ENCODE measurements at places on chromosomes 3 and 15.

DNA sequence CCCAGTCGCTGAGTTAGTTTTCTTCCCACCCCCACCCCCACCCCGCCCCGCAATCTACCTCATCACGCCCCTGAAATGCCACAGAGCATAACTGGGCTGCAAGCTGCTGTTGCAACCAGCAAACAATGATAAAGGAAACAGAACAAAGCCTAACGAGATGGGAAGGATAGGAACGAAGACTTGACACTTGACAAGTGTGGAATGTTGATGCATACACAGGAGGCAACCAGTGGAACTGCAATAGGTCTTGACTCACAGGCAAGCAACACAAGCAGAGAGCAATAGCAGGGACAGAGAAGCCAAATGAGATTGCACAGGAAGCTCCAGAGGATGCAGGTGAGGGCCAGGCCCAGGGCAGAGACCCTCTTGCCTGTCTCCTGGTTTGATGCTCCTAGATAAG lies 225.9 kb downstream of the IGSF11 start:
- no peak for DNase-seq

- no peak for DNase-seq
These were observed 102.2 kb downstream of the PTPRG start for GRCh38 chr3:61663356-61664104.

GRCh38 chr3:49492969-49493368 lies 22.9 kb downstream of the DAG1 start:
- DNase-seq = no peak

GRCh38 chr3:124633524-124633923 lies 96.7 kb upstream of the UMPS start:
- no peak for DNase-seq

- no peak for DNase-seq
These were observed 7.2 kb upstream of the MGLL start for GRCh38 chr3:127829537-127829936.

- DNase-seq = no peak
These were observed 84.7 kb upstream of the LMCD1 start for GRCh38 chr3:8416965-8417364.

DNA sequence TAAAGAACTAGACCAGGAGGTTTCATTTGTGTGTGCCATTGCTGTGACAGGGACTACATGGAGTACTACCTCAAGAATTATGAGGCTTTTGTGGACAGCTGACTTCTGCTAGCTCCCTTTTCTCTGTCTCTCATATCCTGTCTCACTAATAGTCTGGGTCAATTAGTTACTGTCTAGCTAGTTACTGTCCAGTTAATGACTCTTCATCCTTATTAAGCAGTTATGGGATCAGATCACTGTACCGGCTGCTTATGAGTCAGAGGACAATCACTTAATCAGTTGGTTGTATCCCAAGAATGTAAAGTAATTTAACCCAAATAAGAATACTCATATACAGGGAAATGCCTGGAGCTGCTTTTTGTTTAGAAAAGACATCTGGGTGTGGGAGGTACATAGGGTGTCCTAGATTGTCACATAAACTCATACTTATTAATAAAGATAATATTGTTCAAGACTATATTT lies 158.0 kb downstream of the CDIN1 start:
- DNase-seq = no peak

DNA sequence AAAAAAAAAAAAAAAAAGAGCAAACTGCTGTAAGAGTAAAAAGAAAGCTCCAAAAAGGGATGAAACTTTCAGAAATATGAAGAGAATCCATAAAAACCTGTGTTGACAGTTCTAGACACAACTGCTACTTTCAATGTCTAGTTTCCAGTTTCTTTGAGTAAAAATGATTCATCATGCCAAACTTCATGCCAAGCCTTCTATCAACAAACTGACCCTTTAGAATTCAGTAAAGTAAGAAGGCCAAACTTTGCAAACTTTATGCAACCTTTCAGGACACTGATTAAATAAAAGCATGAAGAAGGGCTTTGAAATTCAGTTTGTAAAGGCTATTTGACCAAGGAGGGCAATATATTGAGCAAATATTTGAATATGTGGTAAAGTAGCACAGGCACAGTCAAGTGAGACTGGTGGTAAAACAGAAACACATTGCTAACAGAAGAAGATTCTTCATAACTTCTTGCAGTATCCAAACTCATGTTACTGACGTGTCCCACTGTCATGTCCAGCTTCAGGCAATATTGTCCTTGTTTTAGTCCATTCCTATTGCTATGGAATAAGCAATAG lies 56.3 kb upstream of the CFAP20DC start:
- no peak for DNase-seq

DNA sequence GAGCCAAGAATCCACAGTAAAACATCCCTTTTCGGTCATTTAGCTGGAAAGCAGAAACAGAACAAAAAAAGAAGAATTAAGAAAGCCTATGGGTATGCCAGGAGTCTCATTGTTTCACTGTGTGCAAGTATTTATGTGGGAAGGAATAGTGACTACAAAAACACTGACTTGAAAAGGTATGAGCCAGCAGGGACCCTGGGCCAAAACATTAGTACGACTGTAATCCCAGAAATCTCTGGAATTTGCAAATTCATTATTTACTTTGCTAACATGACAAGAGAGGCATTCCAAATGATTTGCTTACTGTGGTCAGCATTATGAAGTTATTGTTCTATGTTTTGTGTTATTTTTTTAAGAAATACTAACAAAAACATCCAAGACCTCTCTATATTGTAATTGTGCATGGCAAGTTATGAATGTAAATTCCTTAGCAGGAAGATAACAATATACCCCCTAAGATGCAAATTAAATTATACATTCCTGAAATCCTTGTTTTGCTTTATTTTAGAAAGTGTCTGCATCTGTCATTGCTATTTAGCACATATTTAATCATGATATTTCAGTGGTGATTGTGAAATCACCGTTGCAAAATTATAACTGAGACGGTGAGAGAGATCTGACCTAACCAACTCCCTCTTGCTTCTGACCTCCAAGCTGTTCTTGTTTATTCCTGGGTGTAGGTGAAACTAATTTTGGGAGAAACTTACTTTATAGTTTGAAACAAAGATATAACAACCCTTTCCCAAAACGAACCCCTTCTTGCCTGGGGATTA lies 299.2 kb downstream of the ZPLD1 start:
- DNase-seq = no peak

DNA sequence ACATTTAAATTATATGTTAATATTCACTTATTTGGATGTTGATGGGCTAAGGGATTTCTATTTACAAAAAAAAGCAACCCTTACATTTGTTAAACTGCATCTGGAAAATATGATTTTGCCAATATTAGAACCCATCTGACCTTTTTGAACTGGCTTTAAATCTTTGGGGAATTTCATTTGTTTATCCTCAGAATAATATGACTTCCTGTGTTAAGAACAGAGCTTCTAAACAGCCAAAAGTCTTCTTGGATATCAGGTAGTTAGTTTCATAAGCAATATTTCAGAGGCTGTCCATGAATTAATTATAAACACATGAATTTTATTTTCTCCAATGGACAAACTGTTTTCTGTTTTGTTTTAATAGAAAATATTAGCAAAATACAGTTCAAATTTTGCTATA lies 301.9 kb upstream of the AGTR1 start:
- no peak for DNase-seq

GRCh38 chr3:56744016-56744415 lies 57.7 kb downstream of the ARHGEF3 start:
- no peak for DNase-seq

- no peak for DNase-seq
These were observed 9.8 kb upstream of the CNTN3 start for GRCh38 chr3:74624301-74624700.

DNA sequence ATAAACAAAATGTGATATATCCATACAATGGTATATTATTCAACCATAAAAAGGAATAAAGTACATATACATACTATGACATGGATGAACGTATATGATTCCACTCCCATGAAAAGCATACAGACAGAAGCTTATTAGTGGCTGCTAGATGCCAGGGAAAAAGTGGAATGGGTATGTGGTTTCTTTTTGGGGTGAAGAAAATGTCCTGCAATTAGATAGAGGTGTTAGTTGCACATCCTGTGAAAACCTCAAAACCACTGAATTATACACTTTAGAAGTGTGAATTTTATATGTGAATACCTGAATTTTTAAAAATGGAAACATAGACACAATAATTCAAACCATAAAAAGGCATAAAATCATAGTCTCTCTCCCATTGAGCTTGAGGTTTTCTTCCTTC lies 11.2 kb downstream of the DENND6A start:
- no peak for DNase-seq

- no peak for DNase-seq
These were observed 272.1 kb downstream of the FAM43A start for GRCh38 chr3:194957743-194958240.

DNA sequence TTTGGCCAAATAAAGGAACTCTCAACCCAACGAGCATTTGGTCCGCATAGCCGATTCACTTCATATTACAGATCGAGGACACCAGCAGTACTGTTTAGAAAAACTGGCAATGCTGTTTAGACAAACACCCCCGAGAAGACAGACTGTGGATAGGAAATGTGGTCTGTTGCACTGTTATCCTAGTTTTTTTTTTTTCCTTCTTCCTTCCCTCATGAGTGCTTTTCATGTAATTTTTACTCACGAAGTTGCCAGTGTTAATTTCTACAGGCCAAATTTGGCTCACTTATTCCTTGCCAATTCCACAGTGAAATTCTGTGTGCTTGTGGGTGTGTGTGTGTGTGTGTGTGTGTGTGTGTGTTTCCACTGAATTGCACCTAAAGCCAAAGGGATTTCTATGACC lies 165.7 kb downstream of the FOXP1 start:
- no peak for DNase-seq

DNA sequence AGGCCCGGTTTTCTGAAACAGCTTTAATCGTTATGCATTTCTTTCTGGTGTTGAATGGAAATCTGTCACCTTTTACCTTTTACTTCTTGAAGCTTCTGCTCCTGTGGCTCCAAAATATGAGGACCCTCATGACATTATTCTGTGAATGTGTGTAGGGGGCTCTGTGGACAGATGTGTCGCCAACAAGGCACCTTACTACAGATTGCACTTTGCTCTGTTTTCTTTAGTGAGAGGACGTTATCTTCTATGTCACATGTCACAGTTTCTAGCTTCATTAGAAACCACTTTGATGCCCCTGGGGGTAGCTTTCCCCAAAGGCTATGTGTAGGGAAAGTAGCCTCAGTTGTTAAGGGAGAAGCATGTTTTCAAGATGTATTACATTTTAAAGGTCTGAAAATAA lies 195.6 kb downstream of the ZNF621 start:
- DNase-seq = no peak

DNA sequence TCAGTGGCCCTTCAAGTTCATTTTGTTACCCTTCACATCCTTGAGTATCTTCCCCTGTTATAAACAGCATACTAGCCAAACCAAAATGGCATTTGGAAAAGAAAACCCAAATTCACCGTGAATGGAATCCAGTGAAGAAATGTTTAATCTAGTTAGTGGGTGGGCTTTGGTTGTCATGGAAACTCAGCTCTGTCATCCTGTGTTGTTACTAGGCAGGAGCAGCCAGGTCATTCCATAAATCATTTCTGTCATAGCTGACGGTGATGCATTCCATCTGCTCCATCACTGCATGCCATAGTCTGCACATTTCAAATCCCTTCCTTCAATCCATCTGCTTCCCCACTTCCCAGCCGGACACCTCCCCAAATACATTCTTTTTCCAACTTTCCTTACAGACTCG lies 140.4 kb upstream of the CGNL1 start:
- no peak for DNase-seq

- no peak for DNase-seq
These were observed 8.4 kb downstream of the TBC1D21 start for GRCh38 chr15:73881579-73882320.

DNA sequence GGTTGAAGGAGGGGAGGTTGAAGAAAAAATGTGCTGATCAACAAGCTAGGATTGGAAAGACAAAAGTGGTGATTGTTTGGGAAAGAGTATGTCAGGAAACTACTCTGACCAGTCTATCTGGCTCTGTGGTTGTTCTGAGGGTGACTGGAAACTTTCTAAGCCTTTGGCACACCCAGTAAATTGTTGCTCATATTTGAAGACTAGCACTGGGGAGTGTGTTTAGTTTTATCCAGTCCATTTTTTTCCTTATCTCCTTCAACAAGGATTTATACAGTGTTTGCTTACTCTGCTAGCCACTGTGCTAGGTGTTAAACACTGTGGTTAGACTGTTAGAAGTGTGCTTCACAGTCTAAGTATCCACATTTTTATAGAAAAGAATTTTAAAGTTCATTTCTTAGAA lies 28.8 kb downstream of the PPM1L start:
- DNase-seq = no peak

DNA sequence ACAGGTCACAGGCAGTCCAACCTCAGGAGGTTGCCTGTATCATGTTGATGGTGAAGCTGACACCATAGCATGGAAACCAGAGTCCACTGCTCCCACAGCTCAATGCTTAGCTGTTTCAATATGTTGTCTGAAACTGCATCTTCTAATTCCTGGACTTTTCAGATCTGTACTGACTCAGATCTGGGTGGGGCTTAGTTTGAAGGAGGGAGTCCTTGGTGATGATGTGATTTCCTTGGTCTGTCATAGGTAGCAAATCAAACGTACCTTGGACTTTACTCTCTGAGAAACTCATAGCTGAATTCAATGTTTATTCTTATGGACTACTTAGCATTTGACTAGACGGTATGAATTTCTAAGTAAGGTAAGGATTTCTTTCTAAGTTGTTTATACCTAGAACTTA lies at the start of gene HHLA2:
HHLA2 (plus strand) TSS at position 310 of the 400 bp plus-strand sequence. CDS start 55,266 bp downstream, outside the sequence.
- DNase-seq = no peak

DNA sequence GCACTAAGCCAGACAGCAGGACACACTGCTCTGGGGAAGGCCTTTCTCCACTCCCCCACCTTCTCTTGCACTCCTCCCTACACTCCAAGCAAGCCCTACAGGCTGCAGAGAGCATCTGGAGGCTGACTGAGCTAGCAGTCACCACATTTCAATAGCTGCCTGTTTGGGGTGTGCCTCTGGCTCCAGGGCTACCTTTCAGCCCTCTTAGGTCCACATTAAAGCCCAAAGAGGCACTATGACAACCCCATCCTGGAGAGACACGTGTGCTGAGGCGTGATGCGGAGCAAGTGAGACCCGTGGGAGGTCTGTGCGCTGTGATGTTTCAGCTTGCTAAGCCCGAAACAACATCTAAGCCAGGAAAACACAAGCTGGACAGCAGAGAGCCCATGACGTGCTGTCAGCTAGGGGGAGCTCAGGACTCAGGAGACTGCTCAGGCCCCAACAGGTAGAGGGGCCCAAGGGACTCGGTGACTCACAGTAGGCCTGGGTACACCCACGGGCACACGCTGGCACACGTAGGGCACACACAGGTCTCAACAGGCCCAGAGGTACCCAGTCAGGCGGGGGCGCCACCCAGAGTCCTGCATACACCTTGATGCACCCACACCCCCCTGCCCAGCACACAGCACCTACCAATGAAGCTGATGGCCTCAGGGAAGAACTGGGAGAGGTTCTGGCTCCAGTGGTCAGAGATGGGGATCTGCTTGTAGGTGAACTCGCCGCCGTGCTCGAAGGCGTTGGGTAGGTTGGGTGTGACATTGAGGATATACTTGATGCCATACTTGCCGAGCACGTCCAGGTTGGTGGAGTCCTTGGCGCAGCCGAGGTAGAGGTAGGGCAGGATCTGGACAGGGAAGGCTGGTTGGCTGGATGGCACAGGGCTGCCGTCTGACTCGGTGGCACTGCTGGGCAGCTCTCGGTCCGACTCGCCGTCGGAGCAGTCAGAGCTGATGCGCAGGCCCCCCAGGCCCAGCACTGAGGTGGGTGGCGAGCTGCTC lies 2.8 kb downstream of the DUSP7 start:
- DNase-seq = no peak

GRCh38 chr3:114884213-114884923 lies 262.7 kb downstream of the ZBTB20 start:
- DNase-seq = no peak
